Activated T-helper 2 cell treated with anti-CD3 and anti-CD28 coated beads, Interferon-gamma antibody, Interleukin-2, Interleukin-4, amounts not matched to agents 10 μg/mL and 5 μg/mL and 100 μg/mL, durations not matched to agents 14 hours and 24 hours and 36 hours (primary cell): ENCODE measurements at places on chromosomes 6 and 20. TPM values are rescaled to one million over a fixed set of nuclear protein-coding genes. Genes with fewer than 3 reads are reported as not detected.
A peak's percentile ranks its signal among the peaks of the same experiment; 100 is the strongest.

GRCh38 chr6:89145091-89145955 lies 532 bp upstream of the PM20D2 start:
- H3K4me3 ChIP-seq: peak overlapping the region; percentile 89
- H3K27me3 ChIP-seq: peaks cover 10% of the 10 kb centered on the region
- H3K27ac ChIP-seq: peak overlapping the region; percentile 98
- peaks cover 35% of the 10 kb centered on the region for H3K4me1 ChIP-seq
- DNase-seq: peak; percentile 14
- H3K36me3 ChIP-seq: peaks cover 19% of the 10 kb centered on the region

DNA sequence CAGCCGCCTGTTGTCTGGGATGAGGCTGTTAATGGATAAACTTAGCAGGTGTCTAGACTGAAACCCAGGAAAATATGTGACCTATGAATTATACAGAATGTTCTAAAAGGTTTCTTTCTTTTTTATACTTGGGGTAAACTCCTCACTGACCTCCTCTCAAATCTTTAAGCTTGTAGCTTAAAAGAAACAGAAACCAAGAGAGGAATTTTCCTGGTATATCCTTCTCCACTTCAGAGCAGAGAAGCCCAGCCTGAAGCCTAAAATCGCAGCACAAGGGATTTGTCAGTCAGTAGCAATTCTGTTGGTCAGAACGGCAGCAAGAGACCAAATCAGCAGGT lies 99.4 kb upstream of the RIPOR2 start:
- H3K4me3 ChIP-seq: peak overlapping the region; percentile 85
- H3K27me3 ChIP-seq: no peaks in the 10 kb centered on the region
- peaks cover 18% of the 10 kb centered on the region for H3K36me3 ChIP-seq
- DNase-seq: no peak

DNA sequence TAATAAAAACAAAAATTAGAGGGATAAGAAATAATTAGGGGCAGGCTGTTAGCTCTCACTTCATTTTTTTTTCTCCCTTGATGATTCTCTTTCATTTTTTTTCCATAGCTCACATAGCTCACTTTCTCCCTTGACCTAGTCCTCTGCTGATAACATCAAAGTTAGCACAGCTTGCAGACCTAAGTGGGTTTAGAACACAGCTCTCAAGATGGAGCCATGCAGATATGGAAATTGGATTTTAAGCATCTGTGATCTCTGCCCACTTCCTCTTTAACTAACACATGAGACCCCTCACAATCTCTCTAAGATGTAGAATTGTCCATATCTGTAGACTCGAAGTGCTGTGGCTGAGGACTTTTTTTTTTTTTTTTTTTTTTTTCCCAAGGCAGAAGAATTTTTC lies 257.1 kb downstream of the SOX4 start:
- H3K36me3 ChIP-seq: no peaks in the 10 kb centered on the region
- no peak overlapping the region for H3K27ac ChIP-seq
- peaks cover 29% of the 10 kb centered on the region for H3K4me1 ChIP-seq
- no peak overlapping the region for H3K4me3 ChIP-seq
- no peaks in the 10 kb centered on the region for H3K27me3 ChIP-seq

DNA sequence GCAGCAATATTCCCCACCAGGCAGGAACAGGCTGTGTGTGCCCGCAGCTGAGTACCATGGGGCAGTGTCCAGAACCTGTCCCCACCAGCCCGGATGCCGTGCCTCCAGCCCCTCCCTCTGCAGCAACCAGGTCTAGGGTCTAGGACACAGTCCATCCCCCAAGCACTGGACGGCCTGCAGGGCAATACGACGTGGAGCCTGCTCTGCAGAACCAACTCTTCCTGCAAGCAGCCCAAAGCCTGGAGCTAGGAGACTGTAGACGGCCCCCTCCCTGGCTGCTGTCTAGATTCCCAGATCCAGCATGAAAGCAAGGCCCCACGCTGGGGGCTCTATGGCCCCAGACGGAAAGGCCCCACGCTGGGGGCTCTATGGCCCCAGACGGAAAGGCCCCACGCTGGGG lies 128.2 kb upstream of the AFDN start:
- H3K4me1 ChIP-seq: peaks cover 23% of the 10 kb centered on the region
- no peaks in the 10 kb centered on the region for H3K36me3 ChIP-seq
- DNase-seq: no peak
- peaks cover 41% of the 10 kb centered on the region for H3K27me3 ChIP-seq
- no peak overlapping the region for H3K27ac ChIP-seq

DNA sequence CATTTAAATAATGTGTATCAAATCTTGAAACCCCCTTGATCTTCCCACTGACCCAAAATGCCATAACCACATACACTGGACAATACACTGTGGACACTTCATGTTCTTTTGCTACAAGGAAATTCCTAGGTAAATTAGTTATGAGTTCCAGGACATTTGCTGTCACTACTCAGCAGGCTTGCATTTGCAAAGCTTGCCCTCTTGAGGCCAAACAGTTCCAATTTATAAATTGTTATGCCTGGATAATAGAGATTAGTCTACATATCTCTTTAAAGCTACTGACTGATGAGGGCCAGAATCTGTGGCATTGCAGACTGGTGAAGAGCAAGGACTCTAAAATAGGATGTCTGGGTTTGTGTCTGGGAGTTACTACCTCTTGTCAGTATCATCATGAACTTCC lies 17.4 kb upstream of the RAB32 start:
- H3K36me3 ChIP-seq: no peaks in the 10 kb centered on the region
- H3K27me3 ChIP-seq: no peaks in the 10 kb centered on the region
- no peaks in the 10 kb centered on the region for H3K4me1 ChIP-seq
- H3K4me3 ChIP-seq: no peak overlapping the region
- DNase-seq: no peak
- H3K27ac ChIP-seq: no peak overlapping the region

- no peak overlapping the region for H3K27ac ChIP-seq
- H3K27me3 ChIP-seq: peaks cover 57% of the 10 kb centered on the region
- no peaks in the 10 kb centered on the region for H3K36me3 ChIP-seq
- no peak for DNase-seq
Measured at GRCh38 chr6:136923116-136923953, 1.2 kb downstream of the SLC35D3 start.

DEK gene
- 182 and 198 TPM in 2 replicates for total RNA-seq
